ENCODE measurements at places on chromosomes 16 and 17.

DNA sequence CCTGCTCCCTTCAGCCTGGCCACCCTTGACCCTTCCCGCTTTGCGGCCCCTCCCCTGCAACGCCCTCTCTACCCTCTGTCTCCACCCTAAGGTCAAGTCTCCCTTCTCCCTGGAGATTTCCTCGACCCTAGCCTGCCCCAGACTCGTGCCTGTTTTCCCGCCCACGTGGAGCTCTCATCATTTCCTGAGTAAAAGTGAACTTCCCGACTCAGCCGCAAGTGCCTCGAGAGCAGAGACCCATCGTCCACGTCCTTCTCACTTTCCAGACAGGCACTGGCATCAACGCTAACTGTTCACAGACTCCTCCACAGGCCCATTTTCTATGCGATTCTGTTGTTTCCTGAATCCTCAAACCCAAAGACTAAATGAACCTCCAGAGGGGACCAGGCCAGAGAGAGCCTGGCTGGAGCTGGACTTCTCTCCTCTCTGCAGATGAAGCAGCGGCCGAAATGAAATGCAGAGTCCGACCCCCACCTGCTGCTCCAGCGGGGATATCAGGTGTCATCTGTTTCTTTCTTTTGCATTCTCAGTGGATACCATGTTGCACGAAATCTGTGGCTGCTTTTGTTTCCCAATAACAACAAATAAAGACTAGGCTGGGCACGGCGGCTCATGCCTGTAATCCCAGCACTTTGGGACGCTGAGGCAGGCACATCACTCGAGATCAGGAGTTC, 52.5 kb downstream of the RTN4RL1 start:
- no peak for DNase-seq

DNA sequence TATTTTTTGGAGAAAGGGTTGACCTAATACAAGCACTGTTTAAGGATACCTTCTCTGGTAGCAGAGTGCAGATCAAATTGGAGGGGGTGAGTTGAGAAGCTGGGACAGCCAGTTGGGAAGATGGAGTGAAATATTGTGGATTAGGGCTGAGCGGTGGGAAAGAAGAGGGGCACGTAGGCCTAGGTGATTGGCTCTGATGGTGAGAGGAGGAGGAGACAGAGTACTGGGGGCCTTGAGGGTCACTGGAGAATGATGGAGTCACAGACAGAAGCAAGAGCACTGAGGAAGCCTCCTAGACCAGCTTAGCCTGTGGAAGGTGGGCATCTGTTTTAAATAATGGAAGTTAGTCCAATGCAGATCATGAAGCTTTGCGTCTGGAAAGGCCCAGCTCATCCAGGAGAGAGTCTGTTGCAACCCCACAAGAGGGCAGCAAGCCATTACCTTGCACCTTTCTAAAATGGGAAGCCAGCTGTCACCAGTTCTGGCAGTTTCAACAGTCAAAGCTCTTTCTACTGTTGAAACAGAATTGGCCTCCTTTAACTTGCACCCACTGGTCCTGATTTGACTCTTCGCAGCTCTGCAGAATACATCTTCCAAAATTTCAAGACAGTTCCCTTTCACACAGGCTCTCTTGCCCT, 11.8 kb downstream of the SLC9A5 start:
- DNase-seq = no peak

GRCh38 chr17:48259694-48260291, 152.2 kb downstream of the SNX11 start:
- no peak for DNase-seq

DNA sequence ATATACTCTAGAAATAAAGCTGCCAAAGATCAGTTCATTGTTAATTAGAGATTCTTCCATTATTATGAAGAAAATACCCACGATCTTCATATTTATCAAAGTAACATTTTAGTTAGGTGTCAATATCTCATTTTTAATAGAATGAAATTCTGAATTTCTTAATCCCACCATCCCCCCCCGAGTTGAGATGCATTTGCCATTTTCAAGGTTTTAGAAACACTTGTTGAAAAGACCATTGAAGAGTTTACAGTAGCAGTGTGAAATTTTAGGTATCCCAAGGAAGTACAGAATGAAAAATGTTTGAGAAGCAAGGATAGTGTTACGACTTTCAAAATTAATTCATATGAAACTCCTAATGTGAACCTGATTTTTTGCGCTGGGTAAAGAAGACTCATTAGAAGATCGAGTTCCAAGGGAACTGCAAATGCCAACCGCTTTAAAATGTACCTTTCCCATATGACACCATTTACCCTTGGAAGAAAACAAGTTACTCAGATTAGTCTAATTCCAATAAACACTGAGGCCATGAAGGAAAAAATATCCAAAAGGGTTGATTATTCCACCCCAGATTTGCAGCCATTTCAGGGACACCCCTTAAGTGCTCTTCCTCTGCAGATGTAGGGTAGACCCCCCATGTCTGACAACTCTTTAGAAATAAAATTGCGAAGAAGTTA, 731 bp downstream of the IKZF3 start:
- no peak for DNase-seq

DNA sequence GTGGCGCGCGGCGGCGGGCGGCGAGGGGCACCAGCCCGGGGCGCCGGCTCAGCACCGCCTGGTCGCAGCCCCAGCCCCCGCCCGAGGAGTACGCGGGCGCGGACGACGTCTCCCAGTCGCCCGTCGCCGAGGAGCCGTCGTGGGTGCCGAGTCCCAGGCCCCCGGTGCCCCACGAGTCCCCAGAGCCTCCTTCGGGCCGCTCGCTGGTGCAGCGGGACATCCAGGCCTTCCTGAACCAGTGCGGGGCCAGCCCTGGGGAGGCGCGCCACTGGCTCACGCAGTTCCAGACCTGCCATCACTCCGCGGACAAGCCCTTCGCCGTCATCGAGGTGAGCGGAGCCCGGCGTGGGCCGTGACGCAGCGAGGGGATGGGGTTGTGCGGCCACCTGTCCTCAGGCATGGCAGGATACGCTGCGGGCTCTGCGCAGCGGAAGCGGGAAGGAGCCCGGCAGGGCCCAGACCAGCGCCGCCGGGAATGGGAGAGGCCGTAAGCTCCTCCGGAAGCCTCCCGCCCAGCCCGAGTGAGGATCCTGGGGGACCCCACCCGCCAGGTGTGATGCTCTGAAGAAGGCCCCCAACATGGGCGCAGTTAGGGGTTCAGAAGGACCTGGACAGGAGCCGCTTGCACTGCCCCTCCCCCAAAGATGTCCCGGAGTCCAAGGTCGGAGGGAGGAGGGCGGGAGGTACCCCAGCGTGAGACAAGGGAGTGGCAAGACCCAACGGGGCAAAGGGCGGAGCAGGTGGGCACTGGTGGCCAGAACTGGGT, 522 bp downstream of the NAGS start:
- no peak for DNase-seq

Data from hippocampal formation (tissue), 2 donors.